ENCODE measurements at places on chromosomes 16 and 17.

GRCh38 chr16:27636453-27637240, 86.7 kb downstream of the KATNIP start:
- DNase-seq, result no peak

- DNase-seq, result no peak
These were observed 22.9 kb upstream of the FOXJ1 start for GRCh38 chr17:76163919-76164318.

- no peak for DNase-seq
These were observed 74.5 kb upstream of the C17orf78 start for GRCh38 chr17:37301288-37301687.

DNA sequence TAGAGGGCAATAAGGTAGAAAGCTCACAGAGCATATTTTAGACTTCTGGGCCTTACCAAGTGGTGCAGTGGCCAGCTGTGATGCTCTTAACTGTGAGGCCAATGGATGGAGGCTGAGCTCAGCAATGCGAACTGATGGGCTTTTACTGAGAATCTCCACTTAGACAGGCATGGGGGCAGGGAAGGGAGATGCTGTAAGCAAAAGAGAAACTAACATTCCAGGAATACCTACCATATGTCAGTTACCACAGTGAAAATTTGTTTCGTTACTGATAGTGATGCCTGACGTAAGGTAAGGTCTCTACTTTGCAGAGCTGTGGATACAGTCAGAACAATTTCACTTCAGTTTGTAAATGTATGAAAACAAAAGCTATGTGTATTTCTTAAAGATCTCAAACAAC, 250.6 kb upstream of the ZFHX3 start:
- DNase-seq, result no peak

DNA sequence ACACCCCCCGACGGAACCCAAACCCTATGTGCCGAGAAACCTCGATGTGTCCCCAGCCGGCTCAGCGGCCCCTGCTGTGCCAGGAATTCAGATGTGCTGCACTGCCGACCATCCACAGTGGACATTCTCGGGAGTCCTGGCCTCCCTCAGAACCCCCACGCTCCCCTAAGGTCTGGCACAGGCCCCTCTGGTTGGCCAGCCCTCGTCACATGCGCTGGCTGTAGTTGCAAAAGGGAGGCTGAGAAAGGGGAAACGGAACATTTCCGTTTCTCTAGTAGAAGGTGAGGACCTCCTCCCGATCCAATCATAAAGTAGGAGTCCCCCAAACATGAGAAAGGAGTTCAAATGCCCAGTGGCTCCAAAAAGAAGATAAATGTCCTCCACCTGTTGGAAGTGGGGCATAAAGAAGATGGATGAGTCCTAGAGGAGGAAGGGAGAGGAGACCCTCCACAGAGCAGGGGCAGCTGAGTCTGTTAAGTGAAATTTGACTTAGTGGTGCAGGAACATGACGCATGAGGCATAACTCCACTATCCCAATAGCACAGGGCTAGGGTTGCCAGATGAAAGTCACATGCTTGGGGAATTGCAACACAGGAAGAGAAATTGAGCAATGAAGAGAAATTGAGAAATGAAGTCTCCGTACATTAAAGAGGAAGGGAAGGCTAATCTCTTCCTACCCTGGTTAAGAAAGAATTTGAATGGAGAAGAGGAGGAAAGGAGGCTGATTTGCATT, 49.3 kb upstream of the WSB1 start:
- DNase-seq, result no peak

DNA sequence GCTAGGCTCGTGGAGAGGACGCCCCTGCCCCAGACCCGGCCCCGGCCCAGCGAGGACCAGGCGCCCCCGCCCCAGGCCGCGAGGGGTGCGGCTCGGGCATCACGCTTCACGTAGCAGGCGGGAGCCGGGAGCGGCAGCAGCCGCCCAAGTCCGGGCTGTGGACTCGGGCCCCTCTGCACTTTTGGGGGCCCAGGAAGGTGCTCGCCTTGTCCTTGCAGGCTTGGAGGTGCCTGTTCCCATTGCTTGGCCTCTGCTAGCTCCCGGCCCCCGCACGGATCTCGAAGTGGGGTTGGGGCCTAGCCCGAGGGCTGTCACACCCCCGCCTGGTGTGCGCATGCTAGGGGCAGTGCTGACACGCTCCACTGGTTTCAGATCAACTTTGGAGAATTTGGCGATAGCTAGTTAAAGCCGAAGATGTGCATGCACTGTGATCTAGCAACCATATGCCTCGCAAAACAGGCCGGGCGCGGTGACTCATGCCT, 55.7 kb downstream of the WSB1 start:
- no peak for DNase-seq

- no peak for DNase-seq
These were observed 27.1 kb upstream of the SNN start for GRCh38 chr16:11640987-11641817.

GRCh38 chr17:8413328-8413727, 15.7 kb upstream of the RNF222 start:
- DNase-seq, result no peak

DNA sequence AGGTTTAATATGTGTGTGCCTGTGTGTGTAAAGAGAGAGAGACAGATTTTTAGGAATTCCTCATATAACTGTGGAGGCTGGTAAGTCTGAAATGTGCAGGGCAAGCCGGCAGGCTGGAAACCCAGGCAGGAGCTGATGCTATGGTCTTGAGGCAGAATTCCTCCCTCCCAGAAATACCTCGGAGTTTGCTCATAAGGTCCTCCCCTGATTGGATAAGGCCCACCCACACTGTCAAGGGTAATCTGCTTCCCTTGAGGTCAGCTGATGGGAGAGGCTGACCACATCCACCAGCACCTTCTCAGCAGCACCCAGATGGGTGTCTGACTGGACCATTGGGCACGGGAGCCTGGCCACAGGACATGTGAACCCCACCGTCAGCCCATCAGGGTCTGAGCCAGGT, 42.4 kb downstream of the C16orf95 start:
- no peak for DNase-seq

DNA sequence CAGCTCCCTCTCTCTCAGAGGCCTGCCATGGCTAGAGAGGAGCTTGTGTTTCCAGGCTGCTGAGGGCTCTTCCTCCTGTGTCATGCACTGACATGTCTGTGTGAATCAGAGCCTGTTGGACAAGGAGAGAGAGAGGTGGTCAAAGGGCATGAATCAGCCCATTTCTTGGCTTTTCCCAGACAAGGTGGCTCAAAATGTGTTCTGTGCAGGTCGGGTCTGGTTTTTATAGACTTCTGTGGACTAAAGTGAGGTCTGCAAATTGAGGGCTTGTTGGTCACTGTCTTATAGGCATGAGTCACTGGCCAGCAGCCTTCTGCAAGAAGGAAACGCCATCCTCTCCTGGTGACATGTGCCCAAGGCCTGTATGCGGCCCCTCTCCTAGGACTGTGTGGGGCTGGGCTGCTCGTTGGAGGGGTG, 97.9 kb downstream of the FOXL1 start:
- DNase-seq, result no peak

- DNase-seq, result no peak
These were observed 204.0 kb downstream of the KCNJ2 start for GRCh38 chr17:70373369-70373768.

GRCh38 chr17:44464037-44464436, 39.2 kb downstream of the GPATCH8 start:
- no peak for DNase-seq

DNA sequence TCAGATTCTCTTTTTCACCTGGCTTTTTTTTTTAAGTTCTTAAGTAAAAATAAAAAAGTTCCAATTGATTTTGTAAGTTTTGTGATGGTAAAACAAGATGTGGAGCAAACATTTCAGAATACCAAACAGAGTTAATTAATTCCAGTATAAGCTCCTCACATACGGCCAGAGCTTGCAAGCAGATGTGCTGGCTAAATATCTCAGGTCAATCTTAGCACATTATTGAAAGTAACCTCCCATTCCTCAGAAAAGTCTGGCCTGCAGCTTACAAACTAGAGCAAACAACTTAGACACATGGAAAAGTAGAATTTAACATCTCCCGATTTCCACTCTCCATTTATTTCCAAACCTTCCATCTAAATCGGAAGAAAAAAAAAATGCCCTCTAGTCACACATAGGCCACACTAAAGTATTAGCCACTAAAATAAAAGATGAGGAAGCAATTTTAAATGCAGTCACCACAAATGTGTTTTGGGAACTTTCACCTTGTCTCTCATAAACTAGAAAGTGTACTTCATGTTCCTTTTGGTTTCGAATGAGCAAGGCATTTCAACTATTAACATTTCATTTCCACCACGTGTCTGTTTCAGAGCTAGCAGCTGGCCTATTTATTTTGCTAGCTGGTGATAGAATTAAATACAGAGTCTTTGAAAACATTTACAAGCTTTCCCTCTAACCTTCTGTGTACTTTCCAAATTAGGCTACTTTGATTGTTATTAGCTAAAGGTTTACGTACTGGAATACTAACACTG, 143.3 kb downstream of the STX8 start:
- DNase-seq, result no peak

DNA sequence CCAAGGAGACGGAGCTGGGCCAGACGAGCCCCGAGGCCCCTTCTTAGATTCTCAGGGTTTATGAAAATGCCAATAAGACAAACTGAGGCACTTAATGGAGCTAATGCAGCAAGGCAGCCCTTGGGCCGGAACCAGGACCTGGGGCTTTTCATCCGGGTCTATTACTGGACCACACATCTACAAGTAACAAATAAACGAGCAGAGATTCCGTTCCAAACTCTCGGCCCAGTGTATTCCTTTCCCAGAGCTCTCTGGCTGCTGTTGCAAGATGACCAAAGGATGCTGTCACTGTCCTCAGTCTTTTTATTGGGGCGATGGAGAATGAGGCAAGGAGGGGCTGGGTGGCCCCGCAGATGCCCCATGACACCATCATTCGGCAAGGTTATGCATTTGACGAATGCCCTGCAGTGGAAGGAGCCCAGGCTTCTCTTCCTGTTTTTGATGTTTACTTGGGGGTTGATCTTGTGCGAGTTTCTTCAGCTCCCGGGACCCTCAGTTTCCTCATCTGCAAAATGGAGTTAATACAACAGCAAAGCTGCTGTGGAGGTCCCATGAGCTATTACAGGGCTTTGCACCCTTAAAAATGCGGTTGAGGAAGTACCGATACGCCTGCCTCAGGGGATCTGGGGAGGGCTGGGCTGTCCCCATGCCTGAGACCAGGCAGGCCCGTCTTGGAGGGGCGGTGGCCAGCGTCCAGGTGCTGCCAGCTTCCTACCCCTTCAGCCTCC, 1.1 kb upstream of the NTN1 start:
- no peak for DNase-seq

- DNase-seq, result no peak
These were observed 44.4 kb downstream of the TNRC6A start for GRCh38 chr16:24773771-24774427.

GRCh38 chr17:44146375-44147346, 4.9 kb downstream of the HROB start:
- no peak for DNase-seq

DNA sequence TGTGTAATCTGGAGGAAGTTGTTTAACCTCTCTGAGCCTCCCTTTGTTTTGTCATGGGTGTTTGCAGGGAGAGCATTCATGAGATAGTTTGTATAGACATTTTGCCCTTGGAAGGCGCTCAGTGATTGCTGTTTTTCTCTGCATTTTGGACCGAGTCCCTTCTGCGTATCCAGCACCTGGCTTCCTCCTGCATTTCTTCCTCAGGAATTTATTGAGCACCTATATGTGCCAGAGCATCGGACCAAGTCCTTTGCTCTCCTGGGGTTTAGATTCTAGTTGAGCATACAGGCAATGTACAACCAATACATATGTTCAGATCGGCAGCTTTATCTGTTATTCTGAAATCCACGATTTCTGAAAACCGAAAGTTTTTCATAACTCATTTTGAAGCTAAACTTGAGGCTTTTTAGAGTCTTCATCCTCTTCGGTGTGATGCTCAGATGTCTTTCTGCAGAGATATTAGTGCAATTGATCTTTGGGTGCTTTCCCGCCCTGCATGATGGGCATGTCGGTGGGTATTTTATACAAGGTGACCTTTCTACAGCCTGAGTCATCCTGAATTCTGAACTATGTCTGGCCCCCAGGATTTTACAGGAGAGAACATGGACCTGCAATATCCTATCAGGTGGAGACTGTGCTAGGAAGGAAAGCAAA, 4.1 kb downstream of the IL4R start:
- no peak for DNase-seq

DNA sequence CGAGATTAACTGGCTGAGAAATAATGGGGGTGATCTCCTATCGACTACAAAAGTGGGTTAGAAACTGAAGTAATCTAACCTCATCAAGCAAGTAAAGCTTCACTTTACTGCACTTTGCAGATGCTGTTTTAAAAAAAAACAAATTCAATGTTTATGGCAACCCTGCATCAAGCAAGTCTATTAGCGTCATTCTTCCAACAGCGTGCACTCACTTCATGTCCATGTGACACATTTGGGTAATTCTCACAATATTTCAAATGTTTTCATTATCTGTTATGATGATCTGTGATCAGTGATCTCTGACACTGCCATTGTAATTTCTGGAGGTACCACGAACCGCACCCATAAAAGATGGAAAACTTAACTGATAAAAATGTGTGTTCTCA, 70.8 kb downstream of the KANSL1 start:
- DNase-seq, result no peak

GRCh38 chr17:57355090-57355859, 99.0 kb downstream of the MSI2 start:
- no peak for DNase-seq

Data from left renal cortex interstitium (tissue), 4 donors.